ENCODE measurements at places on chromosomes 5 and 9. TPM values are rescaled to one million over a fixed set of nuclear protein-coding genes. Genes with fewer than 3 reads are reported as not detected.

The SERF1A gene
- 6.7 TPM for total RNA-seq

The NPR2 gene
- total RNA-seq, result 1.6 TPM

The NAA35 gene
- 11.6 TPM for total RNA-seq

The CYLC2 gene
- total RNA-seq, result not detected

The PRR16 gene
- total RNA-seq, result 0.81 TPM

The QRFP gene
- under 0.01 TPM for total RNA-seq

DNA sequence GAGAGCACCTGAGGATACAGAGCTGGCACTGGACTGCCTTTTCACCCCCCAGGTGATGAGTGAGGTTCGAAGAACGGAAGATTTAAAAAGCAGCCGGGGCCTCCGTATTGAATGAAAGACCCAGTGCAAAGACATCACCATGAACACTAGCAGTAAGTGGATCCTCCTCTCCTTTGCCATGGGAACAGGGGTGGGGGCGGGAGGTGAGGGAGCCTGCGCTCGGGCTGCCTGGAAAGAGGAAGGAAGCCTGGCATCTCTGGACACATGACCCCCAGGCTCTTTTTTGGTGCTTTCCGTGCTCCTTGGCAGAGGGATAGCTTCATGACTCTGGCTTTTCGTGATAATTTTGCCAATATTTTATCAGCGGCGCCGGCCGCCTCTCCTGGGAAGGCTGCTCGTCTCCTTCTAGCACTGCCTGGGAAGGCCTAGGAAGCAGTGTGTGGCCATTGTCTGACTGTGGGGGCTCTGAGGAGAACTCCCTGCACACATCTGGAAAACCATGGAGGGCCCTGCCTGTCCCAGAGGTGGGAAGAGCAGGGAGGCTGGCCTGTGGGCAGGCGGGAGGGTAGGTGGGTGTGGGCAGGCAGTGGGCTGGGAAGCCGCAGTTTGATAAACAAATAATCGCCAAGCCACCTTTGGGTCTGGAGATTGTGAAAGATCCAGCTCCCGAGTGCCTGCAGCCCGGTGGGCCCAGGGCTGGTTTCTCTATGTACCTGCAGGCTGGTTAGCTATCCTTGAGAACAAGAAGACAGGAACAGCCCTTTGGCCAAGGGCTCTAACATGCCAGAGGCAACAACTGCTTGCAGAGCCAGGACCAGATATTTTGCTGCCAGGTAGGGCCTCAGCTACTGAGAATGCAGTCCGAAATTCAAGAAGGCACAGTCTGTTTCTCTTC is 911 bp downstream of the ABLIM3 start:
- peak; percentile 24 for DNase-seq

GRCh38 chr5:2960294-2960693 is 208.8 kb upstream of the IRX2 start:
- no peak for DNase-seq

DNA sequence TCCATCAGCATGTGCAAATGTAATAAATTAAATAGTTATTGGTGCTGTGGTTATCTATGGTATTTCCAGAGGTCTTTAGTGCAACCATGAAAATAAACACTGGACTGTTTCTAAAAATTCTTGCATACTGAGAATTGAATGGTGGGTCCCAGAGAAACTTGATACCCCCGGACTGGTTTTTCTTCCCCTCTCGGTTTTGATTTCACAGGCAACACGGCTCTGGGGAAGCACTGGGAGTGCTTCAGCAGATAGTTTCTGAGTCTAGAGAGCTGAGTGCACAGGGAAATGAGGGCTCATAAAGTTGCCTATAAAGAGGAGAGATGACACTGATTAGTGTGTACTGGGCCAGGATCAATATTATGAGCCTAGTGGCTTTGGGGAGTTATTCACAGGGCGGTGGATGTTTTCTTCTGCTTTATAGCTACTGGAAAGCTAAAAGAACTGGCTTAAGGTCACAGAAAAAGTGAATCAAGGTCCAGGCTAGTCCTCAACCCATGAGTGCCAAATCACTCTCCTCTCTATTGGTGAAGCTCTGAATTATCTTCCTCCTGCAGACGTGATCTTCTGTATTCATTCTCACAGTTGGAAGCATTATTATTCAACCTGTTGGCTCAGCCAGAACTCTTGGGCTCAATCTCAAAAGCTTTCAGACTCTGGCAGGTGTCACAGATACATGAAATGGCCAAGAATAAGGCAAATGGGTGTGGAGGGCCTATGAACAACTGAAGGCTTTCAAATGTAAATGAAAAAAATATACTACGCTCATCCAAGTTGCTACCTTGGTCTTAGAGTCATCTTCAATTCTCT is 170.2 kb upstream of the HMHB1 start:
- DNase-seq, result no peak

- DNase-seq, result no peak
These were observed 27.6 kb upstream of the ADRB2 start for GRCh38 chr5:148798786-148799185.
